ENCODE measurements at places on chromosomes 1 and 21.

DNA sequence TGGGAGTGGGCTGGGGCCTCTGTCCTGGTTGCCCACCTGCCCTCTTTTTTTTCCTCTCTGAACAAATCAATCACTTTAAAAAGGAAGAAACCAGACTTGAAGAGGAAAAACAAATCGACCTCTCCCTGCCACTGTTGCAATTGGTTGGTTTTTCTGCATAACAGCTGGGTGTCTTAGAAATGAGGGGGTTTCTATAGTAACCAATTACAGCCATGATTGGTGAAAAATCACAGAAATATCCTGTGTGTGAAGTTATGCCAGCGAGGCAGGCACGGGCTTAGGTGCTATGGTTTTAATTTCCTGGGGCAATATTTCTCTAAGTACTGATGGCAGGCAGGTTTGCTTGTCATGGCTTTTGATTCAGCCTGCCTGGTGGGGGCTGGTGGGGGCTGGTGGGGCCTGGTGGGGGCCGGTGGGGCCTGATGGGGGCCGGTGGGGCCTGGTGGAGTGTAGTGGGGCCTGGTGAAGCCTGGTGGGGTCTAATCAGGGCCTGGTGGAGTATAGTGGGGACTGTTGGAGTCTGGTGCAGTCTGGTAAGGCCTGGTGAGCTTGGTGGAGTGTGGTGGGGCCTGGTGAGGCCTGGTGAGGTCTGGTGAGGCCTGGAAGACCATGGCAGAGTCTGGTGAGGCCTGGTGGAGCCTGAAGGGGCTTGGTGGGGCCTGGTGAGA lies 54.6 kb downstream of the AJAP1 start:
- no peak for DNase-seq

- DNase-seq: no peak
Measured at GRCh38 chr1:5742801-5743200, 249.4 kb downstream of the NPHP4 start.

DNA sequence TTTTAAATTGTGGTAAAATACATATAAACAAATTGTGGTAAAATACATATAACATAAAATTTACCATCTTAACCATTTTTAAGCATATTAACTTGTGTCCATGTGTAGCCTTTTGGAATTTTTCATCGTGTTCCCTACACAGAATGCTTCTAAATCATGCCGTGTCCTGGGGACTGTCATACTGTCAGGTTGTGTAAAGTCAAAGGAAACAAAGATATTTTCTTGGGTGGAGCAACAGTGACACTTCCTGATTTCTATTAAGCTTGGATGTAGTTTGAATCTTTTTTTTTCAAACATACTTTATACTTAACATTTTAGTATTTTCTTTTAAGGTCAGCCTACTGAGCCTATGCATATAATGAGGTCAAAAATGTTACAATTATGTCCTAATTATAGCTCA lies 32.3 kb downstream of the DOP1B start:
- DNase-seq: no peak

DNA sequence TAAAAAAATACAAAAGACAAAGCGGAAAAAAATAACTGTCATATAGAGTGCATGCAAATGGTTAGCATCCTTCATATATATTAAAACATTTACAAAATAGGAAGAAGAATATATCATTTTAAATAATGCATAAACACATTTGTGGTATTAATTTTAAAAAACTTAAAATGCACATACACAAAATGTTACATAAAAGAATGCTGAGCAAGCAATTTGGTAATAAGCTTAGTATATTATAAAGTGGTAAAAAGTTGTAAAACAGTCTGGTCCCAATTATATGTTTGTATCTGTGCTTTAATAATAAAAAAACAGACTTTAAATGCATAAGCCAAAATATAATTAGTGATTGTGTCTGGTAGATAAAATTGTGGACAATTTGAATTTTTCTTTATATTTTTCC lies 394.6 kb downstream of the USH2A start:
- no peak for DNase-seq

DNA sequence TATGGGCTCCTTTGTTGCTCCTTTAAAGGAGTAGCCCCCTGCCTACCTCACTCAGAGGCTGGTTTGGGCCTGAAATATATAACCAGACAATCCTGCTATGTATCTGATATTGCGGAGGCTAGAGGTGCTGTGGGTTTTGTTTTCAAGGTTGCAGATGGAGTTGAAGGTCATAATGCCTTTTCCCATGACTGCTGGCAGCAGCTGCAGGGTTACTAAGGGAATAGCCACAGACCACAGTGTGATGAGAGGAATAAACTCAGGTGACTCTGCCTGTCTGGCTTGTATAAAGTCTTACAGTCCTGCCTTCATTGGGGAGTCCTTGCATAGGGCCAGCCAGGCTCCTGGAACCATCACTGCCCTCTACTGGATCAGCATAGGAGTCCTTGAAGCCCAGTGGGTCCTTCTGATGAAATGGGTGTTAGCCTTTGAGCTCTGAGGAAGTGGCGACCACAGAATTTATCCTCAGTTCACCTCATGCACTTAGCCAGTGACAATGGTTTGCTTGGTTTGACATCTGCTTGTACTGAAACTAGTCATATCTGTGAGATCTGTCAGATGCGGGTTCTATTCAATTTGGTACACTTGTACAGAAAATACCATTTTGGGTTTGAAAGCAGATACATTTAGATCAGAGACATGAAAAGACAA lies 174.4 kb upstream of the HMCN1 start:
- peak; percentile 89 for DNase-seq

GRCh38 chr1:192986110-192986747 lies 72.9 kb downstream of the UCHL5 start:
- DNase-seq: no peak

DNA sequence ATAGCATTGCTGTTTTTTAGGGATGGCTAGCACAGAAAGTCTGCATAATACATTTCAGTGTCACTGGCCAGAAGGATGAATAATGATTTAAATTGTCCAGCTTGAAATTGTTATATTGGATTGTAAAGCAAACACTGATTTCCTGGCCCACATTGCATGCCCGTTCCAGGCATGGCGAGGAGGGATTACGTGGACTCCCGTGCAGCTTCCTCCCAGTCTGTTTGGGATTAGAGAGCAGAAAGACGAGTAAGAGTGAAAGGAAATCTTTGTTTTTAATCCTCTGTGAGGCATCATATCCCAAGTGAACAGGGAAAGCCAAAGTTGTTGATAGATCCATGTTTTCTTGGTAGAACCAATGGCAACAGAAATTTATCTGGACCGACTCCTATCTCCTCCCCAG lies 8.4 kb downstream of the TRIM58 start:
- no peak for DNase-seq

- peak; percentile 66 for DNase-seq
Measured at GRCh38 chr1:111199881-111200801, at the start of gene DENND2D. DENND2D (minus strand) TSS chr1:111200646; CDS start chr1:111200459, 187 bp downstream.

DNA sequence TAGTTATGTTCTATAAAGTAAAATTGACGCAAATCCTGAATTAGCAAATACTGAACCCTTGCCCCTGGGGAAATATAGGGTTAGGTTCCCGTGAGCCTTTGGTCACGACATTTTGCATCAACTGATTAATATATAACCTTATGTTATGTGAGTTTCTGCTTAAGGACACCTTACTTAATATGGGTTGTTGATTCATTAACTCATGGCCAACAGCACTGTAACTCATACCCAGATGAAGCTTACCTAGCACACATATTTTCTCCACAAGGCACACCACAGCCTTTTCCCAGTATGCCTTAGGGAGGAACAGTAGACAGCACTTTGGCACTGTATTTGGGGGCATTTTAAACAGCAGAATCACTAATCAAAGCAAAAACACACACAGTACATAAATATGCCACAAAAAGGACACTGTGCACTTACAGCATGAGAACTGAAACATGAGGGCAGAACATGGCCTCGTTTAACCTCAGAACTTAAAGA lies 15.1 kb downstream of the INAVA start:
- DNase-seq: no peak

DNA sequence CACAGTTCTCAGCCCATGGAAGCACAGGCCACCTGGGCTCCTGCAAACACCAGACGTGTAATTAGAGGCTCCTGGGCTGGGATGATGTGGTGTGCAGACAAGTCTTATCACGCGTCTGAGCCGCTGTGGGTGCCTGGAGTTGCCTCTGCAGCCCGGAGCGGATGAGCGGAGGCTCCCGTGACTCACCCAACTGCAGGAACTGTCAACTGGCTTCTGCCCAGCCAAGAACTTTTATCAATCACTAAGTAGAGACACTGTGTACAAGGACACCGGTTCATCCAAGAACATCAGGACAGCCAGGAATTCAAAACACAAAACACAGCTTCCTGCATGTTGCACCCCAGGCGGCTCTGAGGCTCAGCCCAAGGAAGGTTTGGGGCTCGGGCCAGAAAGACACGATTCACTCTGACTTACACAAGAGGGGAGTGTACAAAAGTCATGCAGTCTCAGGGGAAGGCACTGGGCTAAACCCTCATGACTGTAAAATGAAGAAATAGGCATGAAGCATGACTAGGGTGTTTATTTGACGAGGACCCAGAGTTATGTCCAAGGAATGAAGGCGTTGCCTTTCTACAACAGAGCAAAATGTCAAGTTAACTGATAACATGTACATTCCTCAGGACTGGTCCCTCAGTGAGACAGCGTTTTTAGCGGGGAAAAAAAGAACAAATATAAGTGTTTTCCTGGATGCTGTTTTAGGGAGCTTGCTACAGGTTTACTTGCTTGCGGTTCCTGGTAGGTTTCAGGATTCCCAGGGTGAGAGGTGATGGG lies 21.1 kb downstream of the ERRFI1 start:
- DNase-seq: no peak

DNA sequence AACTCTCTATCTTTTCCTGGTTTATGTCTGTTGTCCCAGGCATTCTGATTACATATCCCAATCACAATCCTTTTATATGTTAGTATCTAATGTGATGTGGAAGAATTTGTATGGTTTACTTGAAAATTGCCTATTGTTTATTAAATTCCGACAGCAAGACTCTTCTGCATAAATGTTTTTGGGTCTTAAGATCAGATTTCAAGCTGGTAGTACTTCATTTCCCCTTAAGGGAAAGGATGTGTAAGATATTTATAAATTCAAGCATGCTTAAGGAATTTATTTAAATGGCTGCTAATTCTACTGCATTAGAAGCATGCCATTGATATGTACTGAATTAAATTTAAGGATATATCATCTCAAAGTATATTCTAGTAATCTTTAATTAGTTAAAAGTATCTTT lies 20.4 kb upstream of the GPR88 start:
- no peak for DNase-seq

GRCh38 chr21:25986928-25987327 lies 183.6 kb downstream of the APP start:
- DNase-seq: no peak

- no peak for DNase-seq
Measured at GRCh38 chr1:155001425-155001674, 1.3 kb upstream of the ZBTB7B start.

- no peak for DNase-seq
Measured at GRCh38 chr1:242402956-242403355, 121.5 kb downstream of the PLD5 start.

DNA sequence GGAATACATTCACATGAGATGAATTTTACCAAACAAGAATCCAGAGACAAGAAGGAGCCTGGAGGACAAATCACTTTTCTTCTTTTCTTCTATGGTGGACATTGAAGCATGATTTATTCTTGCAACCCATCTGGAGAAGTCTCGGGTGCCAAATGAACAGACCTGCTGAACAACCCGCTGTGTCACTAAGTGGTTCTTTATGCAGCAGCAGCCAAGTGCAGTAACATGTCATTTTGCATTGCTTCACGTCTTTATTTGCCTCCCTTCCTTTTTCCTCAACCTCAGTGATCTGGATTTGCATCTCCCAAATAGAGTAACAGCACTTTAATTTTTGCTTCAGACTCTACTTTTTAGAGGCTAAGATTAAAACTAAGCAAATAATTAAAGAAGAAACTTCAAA lies 50.0 kb upstream of the TENT5C start:
- DNase-seq: no peak

GRCh38 chr1:36100376-36100775 lies 11.7 kb downstream of the ADPRS start:
- DNase-seq: no peak

DNA sequence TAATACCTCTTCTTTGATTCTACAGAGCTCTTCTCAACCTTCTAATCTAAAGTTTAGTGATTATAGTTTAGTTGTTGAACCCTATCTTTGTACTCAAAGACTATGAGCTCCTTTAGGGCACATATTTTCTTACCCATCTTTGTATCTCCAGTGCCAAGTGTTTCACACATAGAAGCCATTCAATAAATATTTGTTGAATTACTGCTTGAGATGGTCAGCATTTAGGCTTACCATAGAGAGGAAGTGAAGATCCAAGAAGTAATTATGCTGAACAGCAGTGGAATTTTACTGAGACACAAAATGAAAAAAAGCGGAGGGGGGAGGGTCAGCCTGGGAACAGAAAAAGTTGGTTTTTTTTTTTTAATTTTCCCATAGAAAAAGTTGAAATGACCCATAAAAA lies 21.9 kb downstream of the PIK3R3 start:
- DNase-seq: no peak

DNA sequence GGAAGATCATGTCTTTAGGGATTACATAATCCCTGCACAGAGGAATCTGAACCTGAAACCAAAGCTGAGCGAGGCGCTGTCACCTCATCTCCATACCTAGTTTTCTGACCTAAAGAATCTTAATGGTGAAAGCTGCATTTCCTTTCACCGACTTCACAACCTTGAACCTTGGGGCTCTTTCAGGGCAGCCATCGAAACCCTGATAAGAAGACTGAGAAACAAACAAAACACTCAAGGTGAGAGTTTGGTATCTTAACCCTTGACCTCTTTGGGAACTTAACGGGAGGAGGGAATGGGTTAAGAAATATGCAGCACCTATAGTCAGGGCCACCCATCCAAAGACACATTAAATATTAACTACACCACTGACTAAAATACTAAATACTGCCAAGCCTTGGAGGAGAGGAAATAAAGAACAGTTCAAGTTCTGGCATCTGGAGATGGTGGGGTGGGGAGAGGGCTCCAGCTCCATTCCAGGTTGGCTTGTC lies 2.0 kb downstream of the C1orf116 start:
- no peak for DNase-seq

GRCh38 chr1:64540265-64540791 lies 70.4 kb downstream of the CACHD1 start:
- DNase-seq: no peak

GRCh38 chr1:247445526-247446356 lies 12.2 kb downstream of the OR2B11 start:
- DNase-seq: peak; percentile 11

Data from CD4-positive, alpha-beta T cell treated with Interleukin-4 for 4 hours (primary cell).